Stimulated activated CD8-positive, alpha-beta memory T cell treated with anti-CD3 and anti-CD28 coated beads, Interleukin-15, amount 100 ng/mL, for 1 hour (primary cell): ENCODE measurements at places on chromosomes 5 and 9.

DNA sequence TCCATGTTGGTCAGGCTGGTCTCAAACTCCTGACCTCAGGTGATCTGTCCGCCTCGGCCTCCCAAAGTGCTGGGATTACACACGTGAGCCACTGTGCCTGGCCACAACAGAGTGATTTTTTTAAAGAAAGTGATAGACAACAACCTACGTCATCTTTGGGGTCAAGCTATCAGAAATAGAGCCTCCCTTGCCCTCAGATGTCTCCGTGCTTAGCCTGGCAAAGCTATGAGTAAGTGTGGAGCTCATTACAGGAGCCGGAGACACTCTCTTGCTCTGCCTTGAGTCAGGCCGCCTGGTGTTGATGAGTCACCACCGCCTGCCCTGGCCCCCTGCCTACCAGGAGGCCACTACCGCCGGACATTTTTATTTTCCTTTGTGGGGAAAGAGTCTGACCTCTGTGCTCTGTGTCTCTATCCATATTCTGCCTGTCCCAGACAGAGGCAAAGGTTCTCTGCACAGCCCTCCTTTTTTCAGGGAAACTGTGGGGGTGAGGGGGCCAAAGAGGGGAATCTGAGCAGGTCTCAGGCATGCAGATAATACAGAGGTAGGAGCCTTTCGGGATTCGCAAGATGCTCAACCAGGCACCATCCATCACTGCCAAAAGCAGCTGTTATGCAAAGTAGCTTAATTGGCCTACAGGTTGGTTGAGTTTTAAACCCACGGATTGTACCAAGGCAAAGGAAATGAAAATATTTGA is 123.7 kb upstream of the CPEB4 start:
- DNase-seq, result no peak

- no peak for DNase-seq
These were observed 262.5 kb downstream of the GOLPH3 start for GRCh38 chr5:31911291-31912265.

GRCh38 chr5:171667341-171668096 is 118.1 kb upstream of the SMIM23 start:
- no peak for DNase-seq

- no peak for DNase-seq
These were observed 64.6 kb upstream of the SYNPO start for GRCh38 chr5:150575745-150576448.
